Endothelial cell of umbilical vein (primary cell): ENCODE measurements at places on chromosomes 5 and 9. TPM values are rescaled to one million over a fixed set of nuclear protein-coding genes. Genes with fewer than 3 reads are reported as not detected.

- peaks cover 30% of the 10 kb centered on the region for H3K4me1 ChIP-seq
- no peaks in the 10 kb centered on the region for H3K36me3 ChIP-seq
- DNase-seq: peak; percentile 35
- no peaks in the 10 kb centered on the region for H3K27me3 ChIP-seq
These were observed 807 bp upstream of the PLGRKT start for GRCh38 chr9:5438301-5439162.

DNA sequence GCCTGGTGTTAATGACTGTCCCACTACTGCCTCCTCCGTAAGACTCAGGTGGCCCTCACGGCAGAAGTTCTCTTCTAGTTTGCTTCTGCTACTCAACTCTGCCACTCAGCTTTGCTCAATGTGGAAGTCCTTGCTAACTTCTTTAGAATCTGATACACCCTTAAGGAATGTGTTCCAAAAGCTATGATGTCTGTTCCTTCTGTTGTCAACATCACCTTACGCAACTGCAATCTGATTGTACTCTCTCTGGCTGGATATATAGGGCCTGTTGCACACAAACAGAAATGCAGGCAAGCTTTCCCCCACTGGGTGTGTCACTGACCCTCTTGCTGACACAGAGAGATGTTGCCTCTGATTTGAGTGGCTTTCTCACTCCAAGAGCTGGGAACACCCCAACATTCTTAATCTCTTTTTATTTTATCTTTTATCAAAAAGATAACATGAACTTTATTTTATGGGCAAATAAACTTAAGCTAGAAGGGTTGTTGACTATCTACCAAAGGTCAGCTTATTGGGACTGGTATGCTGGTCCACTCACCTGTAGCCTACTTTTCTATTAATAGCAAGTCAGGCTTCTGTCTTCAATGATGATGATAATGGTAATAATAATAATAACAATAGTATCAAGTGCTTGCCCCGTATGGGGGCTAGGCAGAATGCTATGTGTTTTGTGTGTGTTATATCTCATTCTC, 25.2 kb downstream of the TMEM252 start:
- H3K27me3 ChIP-seq: no peaks in the 10 kb centered on the region
- H3K4me1 ChIP-seq: no peaks in the 10 kb centered on the region
- no peak for DNase-seq
- no peaks in the 10 kb centered on the region for H3K36me3 ChIP-seq
- no peak overlapping the region for H3K4me3 ChIP-seq

DNA sequence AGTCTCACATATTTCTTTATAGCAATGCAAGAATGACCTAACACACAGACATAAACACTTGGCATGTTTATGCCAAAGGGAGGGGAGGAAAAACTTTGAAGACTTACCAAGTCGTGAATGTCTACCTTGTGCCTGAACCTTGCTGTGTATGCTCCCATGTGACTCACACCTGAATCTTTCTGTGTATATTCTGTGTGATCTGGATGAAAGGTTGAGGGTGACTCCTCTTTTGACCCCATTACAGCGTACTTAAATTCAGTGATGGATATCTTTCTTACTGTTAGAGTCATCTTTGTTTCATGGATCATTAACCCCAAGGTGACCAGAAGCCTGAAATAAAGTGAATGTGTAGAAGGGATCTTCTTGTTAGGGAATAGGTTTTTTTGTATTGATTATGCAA, 52.9 kb upstream of the PTGER4 start:
- H3K27me3 ChIP-seq: no peaks in the 10 kb centered on the region
- no peak overlapping the region for H3K27ac ChIP-seq

- no peak overlapping the region for H3K4me3 ChIP-seq
- H3K36me3 ChIP-seq: no peaks in the 10 kb centered on the region
- H3K27ac ChIP-seq: no peak overlapping the region
These were observed 108.7 kb downstream of the MAST4 start for GRCh38 chr5:66704790-66705425.

DNA sequence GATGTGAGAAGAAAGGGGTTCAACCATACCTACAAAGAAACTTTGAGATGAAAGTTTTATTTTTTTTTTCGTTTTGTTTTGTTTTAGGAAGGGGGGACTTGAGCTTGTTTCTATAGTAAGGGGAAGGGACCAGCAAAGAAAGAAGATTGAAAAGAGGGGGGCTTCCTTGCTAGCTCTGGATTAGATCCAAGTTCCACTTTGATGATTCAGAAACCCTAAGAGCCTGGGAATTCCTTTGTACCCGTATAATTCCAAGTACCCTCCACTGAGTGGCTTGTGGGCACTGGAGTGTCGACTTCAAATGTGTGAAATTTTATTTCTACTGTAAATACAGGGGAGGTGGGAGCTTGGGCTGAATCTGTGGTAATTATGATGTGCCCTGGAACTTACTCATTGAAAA, 10.9 kb downstream of the MAMDC2 start:
- H3K36me3 ChIP-seq: no peaks in the 10 kb centered on the region
- H3K27me3 ChIP-seq: no peaks in the 10 kb centered on the region
- peak; percentile 43 for DNase-seq
- no peak overlapping the region for H3K4me3 ChIP-seq
- peaks cover 11% of the 10 kb centered on the region for H3K4me1 ChIP-seq

DNA sequence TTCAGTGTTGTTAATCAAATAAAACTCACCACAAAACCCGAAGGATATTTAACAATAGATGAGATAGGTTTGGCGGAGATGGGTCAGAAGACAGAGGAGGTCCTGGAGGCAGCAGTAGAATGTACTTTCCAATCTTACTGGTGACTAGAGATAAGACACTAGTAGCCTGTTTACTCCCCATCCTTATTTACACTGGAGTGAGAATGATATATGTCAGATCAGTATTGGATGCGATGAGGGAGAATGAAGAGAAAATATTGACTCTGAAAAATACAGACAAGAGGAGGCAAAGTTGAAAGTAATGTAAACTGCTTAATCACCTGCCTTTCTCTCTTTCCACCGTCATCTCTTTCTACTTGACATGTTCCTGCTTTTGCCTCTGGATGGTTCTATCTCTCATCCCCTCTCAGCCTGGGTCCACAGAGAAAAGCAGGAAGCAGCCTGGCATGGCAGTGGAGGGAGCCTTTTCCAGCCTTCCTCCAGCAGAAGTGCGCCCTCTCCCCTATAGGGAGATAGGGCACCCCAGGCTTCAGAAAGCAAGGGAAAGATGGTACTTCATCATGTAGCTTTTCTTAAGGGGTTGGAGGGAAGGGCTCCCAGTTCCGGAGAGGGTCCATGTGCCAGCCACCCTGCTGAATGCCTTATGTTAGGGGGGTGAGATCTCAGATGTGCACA, 11.1 kb downstream of the PALM2AKAP2 start:
- no peak for DNase-seq
- H3K4me1 ChIP-seq: no peaks in the 10 kb centered on the region
- H3K4me3 ChIP-seq: no peak overlapping the region
- no peak overlapping the region for H3K27ac ChIP-seq

GRCh38 chr5:138898299-138898698, 23.2 kb upstream of the LRRTM2 start:
- no peak for DNase-seq
- peaks cover 42% of the 10 kb centered on the region for H3K4me1 ChIP-seq
- H3K36me3 ChIP-seq: peaks cover 2% of the 10 kb centered on the region
- no peak overlapping the region for H3K27ac ChIP-seq
- H3K27me3 ChIP-seq: no peaks in the 10 kb centered on the region

GRCh38 chr5:112604732-112605630, 132.7 kb upstream of the APC start:
- H3K4me3 ChIP-seq: no peak overlapping the region
- DNase-seq: peak; percentile 3
- no peaks in the 10 kb centered on the region for H3K4me1 ChIP-seq
- no peaks in the 10 kb centered on the region for H3K36me3 ChIP-seq

DNA sequence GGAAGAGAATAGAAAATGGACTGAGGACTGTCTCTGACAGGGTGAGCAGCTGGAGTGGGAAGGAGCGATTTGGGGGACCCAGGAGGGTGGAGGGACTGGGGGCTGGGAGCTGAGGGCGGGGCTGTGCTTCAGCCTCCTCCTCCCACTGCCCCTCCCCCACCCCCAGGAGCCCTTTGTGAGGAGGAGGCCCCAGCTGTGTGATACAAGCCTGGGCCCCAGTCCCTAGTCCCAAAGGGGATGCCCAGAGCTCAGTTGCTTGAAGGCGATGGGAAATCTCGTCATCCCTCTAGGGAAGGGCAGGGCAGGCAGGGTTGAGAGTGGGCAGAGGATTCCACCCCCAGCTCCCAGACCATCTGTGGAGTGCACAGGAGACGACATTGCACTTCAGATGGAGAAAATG, at the start of gene SPATA31E1:
SPATA31E1 (plus strand) TSS at position 251 of the 400 bp plus-strand sequence; CDS start at position 266, 15 bp downstream.
- H3K27ac ChIP-seq: no peak within 1 kb of the TSS
- DNase-seq: no peak
- no peaks in the 10 kb centered on the region for H3K27me3 ChIP-seq
- H3K36me3 ChIP-seq: no peaks in the 10 kb centered on the region
- peaks cover 3% of the 10 kb centered on the region for H3K4me1 ChIP-seq
- no peak within 1 kb of the TSS for H3K4me3 ChIP-seq

NNT gene
- total RNA-seq: 75.6 and 82.5 TPM in 2 replicates

NTRK2 gene
- total RNA-seq: 0.05 and 0.13 TPM in 2 replicates

DPM2 gene
- total RNA-seq: 41.9 and 47.9 TPM in 2 replicates

OCLN gene
- 18.2 and 22.3 TPM in 2 replicates for total RNA-seq

FOXD4L3 gene
- total RNA-seq: not detected in 2 replicates

SHLD3 gene
- total RNA-seq: 3.6 TPM in 2 replicates
